Anterior cingulate cortex (tissue), 58 donors: ENCODE measurements at places on chromosomes 6 and 20.

DNA sequence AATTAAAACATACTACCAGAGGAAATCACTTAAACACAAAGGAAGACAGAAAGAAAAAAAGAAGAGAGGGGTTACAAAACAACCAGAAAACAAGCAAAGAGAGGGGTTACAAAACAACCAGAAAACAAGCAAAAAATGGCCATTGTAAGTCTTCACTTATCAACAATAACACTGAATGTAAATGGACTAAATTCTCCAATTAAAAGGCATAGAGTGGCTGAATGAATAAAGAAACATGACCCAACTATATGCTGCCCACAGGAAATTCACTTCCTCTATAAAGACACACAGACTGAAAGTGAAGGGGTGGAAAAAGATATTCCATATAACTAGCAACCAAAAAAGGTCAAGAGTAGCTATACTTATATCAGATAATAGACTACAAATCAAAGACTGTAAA, 180.0 kb downstream of the WDR27 start:
- DNase-seq = no peak

DNA sequence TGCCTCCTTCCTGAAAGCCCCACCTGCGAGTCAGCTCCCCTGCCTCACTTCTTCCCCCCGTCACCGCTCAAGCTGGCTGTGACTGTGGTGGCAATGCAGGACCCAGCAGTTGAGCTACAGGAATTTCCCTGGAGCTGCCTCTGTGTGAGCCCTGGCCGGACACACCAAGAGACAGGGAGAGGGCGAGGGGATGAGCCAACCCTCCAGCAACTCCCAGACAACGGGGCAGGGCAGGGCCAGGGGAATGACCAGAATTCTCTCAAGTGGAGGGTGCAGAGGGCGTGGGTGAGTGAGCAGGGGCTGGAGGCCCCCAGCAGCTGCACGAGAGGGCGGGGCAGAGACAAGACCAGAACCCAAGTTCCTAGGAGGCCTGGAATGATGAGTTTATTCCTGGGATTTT, 4.9 kb upstream of the ARFGAP1 start:
- no peak for DNase-seq

- DNase-seq = no peak
These were observed 357.5 kb upstream of the RNF217 start for GRCh38 chr6:124604719-124605118.

DNA sequence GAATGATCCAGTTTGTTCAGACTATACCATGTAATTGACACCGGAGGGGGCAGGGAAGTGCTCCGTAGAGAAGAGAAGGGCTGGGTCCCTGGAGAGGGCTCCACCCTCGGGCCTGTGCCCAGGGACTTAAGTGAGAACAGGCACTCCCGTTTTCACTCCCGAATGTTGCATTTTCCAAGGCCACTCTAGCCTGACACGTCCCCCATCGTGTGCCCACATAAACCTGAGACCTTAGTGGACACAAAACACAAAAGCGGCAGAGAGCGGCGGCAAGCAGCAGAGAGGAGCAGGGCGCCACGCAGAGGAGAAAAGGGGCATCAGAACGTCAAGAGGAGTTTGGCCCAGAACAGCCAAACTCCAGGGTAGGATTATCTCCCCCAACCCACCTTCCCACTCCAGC, 1405.1 kb downstream of the GRIK2 start:
- no peak for DNase-seq

DNA sequence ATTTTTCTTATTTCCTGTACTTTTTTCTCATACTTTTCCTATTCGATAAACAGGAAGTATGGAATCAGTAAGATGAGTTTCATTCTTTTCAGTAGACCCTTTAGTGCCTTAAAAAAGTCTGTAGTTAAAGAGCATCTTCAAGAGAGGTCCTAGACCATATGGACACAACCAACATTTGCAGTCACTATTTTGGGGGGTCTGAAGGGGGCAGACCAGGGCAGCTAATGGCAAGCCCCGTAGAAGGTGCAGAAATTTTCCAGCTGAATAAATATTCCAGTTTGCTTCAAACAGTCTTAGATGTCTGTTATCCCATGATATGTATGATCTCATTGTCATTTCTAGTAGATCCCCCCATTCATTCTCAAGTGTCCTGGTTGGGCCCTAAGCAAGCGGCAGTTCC, 52.8 kb downstream of the MAP3K5 start:
- no peak for DNase-seq

- no peak for DNase-seq
These were observed 68.0 kb downstream of the BMP7 start for GRCh38 chr20:57198132-57199072.

- no peak for DNase-seq
These were observed 58.7 kb upstream of the CD93 start for GRCh38 chr20:23144856-23145255.

DNA sequence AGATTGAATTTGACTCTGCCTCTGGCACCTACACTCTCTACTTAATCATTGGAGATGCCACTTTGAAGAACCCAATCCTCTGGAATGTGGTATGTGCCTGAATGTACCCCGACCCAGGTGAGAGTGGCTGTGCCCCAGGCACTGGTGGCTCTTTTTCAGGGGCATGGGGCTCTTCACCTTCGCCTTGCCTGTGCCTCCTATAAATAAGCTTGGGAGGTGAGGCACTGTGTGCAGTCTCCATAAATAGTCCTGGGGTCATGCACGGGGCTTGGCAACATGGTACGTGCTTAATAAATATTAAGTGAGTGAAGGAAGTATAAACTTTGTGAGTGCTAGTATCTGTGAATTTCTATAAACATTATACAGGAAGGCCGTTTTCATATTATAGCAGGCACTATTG, 33.0 kb downstream of the GHRH start:
- DNase-seq = no peak

DNA sequence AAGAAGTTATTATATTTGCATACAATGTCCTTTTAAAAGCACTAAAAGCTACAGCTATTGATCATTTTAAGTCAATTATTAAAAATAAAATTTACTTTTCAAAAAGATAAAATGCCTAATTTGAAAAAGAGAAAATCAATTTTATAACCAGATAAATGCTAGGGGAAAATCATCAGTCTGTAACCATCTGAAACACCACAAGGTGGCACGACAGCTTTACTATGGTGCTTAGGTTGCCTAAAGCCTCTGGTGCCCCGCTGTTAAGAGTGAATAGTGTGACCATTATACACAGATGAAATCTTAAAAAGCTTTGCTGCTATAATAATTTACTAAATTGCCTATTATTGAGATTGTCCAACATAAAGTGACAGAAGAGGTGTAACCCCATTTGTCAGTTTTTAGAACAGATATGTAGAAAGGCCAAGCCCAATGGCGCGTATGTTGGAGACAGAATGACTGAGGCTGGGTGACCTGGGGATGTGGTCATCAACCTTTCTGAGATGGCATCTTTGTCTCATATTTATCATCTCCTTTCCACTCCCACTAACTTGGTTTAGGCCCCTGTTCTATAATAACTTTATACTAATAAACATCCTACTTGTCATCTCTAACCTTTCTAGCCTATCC, 100.8 kb downstream of the MOXD1 start:
- DNase-seq = no peak

GRCh38 chr20:56752274-56752673, 123.2 kb downstream of the TFAP2C start:
- no peak for DNase-seq

DNA sequence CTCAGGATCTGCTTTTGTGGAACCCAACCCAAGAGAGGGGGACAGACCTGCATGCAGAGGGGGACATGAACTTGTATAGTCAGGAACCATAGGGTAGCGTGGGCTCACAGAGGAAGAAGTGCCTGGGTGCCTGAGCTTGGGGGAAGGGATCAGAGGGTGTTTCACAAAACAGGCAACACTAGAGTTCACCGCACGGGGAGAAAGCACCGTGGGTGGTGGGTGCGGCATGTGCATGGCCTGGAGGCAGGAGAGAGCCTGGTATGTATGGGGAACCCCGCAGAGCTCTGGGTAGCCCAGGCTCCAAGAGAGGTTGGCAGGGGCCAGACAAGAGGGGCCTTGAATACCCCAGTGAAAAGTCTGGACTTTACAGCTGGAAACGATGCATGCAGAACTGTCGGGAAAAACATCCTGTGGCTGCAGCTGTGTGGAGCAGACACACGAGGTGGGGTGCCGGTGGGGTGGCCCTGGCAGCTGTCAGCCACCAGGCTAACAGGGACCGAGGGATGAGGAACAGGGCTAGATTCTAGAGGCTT, 6.7 kb upstream of the EMILIN3 start:
- DNase-seq = no peak

- no peak for DNase-seq
These were observed 17.0 kb upstream of the CST3 start for GRCh38 chr20:23654717-23655116.

GRCh38 chr20:2742934-2743559, 50.5 kb downstream of the EBF4 start:
- peak; percentile 10 for DNase-seq

GRCh38 chr6:24798740-24799540, at the start of gene ARMH2:
Gene ARMH2 (minus strand): TSS chr6:24798917. CDS start chr6:24798857, 60 bp downstream.
- no peak for DNase-seq

GRCh38 chr20:17610566-17611289, 40.9 kb downstream of the DSTN start:
- no peak for DNase-seq

DNA sequence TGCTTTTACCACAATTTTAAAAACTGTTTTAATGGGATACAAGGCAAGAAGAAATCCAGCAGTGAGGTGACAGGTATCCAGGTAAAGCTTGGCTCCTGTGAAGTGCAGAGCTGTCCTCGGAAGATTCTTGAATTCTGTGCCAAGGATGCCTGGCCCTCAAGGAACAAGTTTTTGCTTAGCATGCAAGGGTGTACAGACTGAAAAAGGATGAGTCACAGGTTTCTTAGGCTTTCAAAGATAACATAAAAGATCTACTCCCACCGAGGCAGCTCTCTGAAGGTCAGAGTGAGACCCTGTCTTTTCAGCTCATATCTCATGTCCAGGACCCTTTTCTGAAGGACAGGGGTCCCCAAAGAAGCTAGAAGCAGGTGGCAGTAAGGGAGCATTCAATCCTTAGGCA, 83.3 kb downstream of the CHD6 start:
- DNase-seq = no peak

DNA sequence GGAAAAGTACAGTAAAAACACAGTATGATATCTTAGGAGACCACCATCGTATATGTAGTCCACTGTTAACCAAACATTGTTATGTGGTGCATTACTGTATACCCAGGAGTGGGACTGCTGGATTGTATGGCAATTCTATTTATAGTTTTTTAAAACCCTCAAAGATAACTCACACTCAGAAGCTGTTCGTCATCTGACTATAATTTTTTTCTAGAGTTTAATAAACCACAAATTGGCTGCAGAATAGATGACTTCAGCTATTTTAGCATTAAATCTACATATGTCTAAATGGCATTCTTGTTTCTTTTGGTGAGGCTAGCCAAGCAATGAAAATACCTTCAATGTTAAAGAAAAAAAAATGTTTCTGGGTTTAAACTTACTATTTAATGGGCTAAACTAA, 134.2 kb upstream of the BMP5 start:
- no peak for DNase-seq

- no peak for DNase-seq
These were observed 141.3 kb upstream of the MYLIP start for GRCh38 chr6:15987569-15987968.

DNA sequence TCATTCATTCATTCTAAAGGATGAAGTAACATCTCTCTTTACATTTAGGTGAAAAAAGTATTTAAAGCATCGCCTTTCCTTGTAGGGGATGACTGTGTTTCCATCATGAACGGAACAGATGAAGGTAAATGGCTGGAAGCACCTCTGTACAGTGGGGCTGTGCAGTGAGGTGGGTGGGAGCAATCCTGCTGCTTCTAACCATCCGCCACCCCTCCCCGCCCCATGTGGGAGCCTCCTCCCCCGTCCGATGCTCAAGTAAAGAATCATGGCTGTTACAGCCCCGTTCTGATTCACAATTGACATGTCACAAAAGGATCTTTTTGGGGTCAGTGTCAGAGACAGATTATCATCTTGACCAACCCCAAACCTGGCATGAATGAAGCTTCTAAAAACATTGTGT, 19.3 kb downstream of the ENTPD6 start:
- DNase-seq = no peak

DNA sequence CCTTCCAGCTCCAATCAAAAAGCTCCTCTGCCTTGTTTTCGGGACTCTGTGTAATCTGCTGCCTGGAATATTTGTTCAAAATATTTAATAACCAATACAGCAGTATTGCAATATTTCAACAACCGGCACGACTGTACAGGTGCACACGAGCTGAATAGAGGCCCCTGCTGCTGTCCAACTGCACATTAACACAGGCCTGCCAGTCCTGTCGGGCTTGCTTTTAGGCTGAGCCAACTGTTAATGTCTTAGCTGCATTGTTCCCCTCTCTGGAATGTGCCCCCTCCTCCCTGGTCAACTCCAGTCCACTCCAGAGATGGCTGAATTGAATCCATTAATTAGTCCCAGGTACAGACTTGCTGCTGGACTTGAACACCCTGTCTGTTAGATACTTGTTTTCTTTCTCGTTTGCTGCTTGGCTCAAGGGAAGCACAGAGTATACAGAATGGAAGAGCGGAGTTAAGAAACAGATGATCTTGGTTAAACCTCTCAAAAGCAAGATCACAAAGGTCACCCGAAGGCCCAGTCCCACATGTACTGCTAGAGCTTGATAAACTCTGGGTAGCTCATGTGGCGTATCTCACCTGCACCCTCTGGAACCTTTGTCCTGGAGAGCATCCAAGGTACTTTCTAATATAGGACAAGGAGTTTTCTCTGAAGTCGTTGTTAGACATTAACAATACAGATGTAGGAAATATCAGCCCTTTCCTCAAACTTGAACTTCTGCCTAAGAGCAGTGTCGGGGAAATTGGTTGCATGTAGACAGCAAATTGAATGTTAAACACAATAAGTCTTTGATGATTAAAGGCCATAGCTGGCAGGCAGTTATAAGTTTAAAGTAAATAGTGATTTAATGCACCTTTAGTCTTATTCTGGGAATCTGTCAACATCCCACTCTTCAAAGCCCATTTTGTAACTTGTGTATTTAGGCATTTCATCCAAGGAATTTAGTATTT, 31.9 kb downstream of the SHLD1 start:
- no peak for DNase-seq

- no peak for DNase-seq
These were observed 110.1 kb upstream of the HDAC2 start for GRCh38 chr6:114080891-114081510.

- no peak for DNase-seq
These were observed 212.4 kb downstream of the SYNDIG1 start for GRCh38 chr20:24681634-24682495.

DNA sequence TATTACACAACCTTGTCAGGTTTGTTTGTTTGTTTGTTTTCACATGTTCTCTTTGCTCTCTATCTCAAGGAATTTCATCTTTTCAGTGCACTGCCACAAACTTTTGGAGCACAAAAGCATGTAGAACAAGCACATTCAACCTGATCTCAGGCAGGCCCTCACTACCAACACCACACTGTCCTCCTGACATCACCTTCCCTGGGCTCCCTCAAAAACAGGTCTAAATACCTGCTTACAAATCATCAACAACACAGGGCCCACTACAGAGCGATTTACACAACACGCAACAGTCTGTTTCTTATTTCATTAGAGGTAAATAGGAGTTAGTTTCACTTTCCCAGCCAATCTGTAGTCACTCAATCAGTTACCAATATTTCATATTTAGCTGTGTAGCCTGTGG, 241.4 kb downstream of the EPHA7 start:
- no peak for DNase-seq

- no peak for DNase-seq
These were observed 142.8 kb downstream of the SMOC2 start for GRCh38 chr6:168583821-168584220.

GRCh38 chr20:38250609-38251008, 9.9 kb downstream of the KIAA1755 start:
- no peak for DNase-seq
